MCF 10A (cell line): ENCODE measurements at places on chromosomes 2 and 18.

DNA sequence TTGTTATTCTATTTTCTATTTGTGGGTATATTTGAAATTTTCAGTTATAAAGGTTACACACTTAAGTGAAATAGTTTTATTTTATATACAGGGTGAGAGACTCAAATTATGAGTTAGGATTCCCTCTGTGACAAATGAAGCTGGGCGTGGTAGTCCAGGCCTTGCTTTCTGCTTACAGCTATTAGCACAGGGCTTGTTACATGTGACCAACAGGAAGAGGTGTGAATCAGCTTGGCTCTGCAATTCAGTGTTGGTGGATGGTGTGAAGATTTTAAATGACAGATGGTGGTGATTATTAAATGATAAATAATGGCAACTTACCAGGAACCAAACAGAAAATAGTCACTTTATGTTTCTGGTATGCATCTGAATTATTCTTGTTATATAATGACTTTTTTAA, 64.4 kb upstream of the NOSTRIN start:
- DNase-seq, result peak; percentile 33

GRCh38 chr2:22756276-22757043, 628.5 kb upstream of the KLHL29 start:
- DNase-seq, result no peak

- DNase-seq, result no peak
These were observed 529 bp upstream of the AMER3 start for GRCh38 chr2:130754811-130755210.

DNA sequence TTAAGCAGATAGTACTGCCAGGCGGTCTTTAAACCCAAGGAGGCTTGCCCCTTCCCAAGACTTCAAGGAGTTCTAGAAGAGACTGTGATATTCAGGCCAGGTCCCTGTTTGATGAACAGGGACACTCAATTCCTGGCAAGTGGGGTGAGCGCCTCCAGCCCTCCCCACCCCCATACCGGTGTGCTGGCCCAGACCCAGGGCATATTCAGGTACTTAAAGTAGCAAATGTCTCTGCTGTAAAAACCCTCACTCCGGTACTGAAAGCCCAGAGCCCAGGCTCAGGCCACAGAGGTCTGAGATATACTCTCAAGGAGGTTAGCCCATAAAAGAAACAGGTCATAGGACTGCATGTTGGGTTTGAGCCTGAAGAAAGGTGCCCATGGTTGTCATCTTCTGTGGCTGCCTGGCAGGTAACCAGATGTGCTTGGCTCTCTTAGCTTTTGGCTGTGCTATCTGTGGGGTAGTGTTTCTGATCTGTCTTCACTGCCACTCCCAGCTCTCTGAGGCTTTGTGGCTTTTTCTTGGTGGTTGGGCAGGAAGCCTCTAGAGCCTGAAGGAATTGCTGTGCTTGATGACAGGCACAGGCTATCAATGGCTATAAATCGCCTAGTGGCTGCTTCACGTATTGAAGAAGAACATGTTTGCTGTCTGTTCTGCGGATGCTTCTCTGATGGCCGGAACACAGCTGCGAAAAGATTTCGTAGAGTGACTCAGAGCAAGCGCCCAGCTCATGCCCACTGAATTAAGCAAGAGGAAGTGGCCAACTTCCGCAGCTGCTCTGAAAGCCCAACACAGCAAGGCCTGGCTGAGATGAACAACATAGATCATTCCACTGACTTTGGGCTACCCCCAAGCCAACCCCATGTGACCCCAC, 63.3 kb upstream of the ALPP start:
- peak; percentile 93 for DNase-seq
